ENCODE measurements at places on chromosomes 5 and 9. TPM values are rescaled to one million over a fixed set of nuclear protein-coding genes. Genes with fewer than 3 reads are reported as not detected.

DNA sequence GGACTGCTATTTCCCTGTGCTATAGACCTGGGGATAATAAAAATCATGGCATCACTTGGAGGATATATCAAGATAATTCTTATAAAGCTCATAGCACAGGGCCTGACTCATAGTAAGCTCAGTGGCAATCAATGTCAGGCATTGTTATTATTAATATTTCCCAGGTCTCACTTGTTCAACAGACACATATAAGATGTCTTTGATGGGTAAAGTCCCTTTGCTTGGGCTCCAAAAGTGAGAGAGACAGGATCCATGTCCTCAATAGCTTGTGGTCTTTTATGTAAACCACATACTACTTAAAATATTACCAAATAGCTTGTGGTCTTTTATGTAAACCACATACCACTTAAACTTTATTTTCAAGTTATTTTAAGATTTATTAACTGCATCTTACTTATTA, 11.2 kb downstream of the SH3RF2 start:
- DNase-seq, result no peak

GRCh38 chr5:135365281-135365680, 33.8 kb downstream of the MACROH2A1 start:
- no peak for DNase-seq

DNA sequence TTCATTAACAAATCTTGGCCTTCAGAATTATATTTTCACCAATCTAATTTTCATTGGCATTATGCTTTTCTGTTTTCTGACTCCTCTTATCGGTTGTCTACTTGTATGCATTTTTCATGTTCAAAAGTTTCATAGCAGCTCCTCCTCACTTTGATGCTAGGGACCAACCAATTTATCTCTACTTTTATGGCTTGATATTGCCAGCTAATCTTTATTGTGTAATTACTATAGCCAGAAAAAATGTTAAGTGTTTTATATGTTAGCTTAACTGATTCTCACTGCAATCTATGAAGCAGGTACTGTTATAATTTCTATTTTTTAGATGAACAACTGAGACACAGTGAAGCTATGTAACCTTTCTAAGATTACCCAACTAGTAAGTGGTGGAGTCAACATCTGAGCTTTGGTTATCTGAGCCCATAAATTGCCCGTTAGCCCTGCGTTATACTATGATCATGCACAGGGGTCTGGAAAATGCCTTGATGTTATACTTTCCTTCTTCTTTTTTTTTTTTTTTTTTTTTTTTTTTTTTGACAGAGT, 34.4 kb upstream of the TNC start:
- DNase-seq, result no peak

GRCh38 chr9:89597711-89598362, 7.0 kb upstream of the GADD45G start:
- peak; percentile 45 for DNase-seq

DNA sequence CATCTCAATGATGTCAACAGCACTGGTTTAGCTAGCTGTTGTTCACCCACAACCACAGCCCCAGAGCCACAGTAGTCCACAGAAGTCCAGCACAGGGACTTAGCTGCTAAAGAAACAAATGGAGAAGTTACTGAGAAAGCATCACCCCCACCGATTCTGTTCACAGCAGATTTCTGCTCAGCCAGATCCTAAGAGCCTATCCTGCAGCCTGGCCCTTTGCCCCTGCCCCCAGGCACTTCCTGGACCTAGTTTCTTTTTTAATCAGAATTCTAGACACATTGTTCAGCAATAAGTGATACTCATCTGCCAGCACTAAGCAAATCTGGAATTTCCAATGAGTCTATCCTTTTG, 7.4 kb downstream of the B4GALT1 start:
- peak; percentile 82 for DNase-seq

DNA sequence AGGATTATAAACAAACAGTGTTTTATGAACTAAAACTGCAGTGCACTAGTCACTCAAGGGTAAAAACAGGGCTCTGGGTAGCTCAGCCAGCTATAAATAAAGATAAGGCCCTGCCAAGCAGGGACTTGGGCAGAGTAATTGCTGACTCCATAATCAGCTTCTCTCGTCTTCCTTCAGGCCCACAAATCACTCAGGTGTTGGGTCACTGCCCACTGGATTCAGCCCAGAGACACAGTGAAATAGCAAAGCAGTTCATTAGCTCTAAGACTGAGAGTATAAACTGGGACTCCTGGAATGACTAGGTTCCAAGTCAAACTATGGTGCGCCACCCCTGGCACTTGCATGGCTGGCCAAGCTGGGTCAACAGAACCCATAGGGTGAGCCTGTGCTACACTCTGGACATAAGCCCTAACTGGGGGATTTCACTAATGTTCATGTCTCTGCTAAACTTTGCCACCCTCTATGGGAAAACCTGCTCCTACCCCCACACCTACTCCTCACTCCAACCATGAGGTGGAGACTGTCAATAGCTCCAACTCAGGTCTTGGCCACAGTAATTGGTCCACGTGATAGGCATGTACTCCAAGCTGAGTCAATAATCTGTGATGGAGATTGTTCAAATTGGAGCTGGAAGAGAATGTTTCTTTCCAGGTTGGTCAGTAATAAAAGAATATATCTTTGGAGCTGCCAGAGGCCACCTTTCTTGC, 158.5 kb downstream of the SLIT3 start:
- DNase-seq, result no peak

MARCHF11 gene
- total RNA-seq, result not detected

MARCHF3 gene
- 6.5 TPM for total RNA-seq
